ENCODE measurements at places on chromosomes 4 and X.

GRCh38 chr4:47485768-47486167 lies 693 bp downstream of the ATP10D start:
- DNase-seq: no peak

GRCh38 chr4:101556842-101557241 lies 209.5 kb upstream of the PPP3CA start:
- no peak for DNase-seq

DNA sequence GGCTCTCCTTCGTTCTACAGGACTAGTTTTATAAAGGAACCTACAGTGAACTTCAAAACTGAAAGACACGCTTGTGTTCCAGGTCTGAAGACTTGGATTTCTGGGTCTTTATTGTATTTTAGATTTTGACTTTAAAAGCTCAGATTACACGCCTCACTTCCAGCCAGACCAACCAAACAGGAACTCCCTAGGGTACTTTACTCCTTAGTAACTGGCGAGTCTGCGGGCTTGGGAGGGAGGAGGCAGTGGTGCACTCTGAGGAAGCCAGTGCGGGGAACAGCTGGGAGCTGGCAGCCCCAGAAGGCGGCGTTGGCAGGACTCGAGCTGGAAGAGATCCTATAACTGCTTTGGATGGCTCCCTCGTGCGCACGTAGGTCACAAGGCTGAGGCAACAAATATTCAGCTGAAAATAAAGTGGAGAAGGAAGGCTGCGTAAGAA lies 391 bp upstream of the PHKA1 start:
- DNase-seq: no peak

DNA sequence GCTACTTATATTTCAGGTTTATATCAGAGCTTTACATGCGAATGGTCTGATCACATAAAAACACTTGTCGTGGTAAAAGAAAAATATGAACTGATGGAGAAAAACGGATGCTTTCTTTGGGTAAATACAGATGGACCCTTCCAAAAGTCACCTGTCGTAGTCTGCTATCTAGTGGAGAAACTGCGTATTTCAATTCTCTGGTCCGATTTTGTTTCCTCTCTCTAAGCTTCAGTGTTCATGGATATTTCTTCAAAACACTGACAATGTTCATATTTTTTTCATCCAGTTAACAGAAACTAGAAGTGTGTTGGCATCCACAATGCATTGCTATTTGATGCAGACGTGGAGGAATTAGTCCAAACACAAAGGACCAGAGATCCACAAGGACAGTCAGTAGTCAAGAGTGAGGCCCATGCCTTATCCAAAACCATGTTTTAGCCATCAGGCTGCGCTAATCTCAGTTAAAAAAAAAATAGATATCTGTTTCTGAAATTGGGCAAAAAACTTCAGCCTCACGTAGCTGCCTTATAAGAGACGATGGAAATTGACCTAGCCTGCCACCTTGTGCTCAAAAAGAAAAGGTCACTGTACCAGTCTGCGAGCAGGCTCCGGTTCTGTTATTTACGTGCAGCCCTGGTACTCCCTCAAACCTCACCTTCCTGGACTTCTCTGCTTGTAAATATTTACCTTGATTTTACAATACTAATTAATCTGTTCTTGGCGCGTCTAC lies 16.0 kb downstream of the MEPE start:
- peak; percentile 47 for DNase-seq

GRCh38 chrX:43566170-43566569 lies 89.9 kb upstream of the MAOA start:
- no peak for DNase-seq

- DNase-seq: no peak
Measured at GRCh38 chr4:13892739-13893105, 265.2 kb upstream of the BOD1L1 start.
